ENCODE measurements at places on chromosomes 1 and 21.
A peak's percentile ranks its signal among the peaks of the same experiment; 100 is the strongest.

DNA sequence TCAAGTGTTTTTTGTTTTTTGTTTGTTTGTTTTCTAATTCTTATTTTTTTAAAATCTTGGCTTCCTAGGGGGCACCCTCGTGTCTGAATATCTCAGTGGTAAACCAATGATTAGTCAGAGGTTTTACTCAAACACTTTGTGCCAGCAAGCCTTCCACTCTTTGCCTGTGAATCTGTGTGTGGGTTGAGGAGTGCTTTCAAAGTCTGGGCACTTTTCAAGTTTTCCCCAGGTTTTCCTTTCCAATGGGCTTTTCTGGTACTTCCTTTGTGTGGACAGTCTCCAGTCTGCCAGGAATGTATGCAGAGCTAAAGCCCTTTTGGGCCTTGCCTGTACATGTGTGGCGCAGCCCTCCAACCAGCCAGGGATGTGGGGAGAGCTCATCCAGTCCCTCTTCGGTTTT is 9.7 kb upstream of the PPIE start:
- peak; percentile 26 for DNase-seq

DNA sequence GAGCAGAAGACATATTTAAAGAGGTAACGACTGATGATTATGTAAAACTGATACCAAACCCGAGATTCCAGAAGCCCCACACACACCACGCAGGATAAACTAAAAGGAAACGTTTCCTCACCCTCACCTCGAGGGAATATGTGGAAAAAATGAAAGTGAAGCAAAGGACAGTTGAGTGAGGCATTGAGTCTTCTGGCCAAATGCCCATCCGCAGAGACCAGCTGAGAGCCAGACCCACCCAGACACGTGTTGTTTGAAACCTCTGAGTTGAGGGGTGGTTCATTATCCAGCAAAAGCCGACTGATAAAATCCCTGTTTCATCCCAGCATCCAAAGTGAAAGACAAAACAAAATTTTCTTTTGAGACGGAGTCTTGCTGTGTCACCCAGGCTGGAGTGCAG is 29.6 kb upstream of the PCBP3 start:
- no peak for DNase-seq

DNA sequence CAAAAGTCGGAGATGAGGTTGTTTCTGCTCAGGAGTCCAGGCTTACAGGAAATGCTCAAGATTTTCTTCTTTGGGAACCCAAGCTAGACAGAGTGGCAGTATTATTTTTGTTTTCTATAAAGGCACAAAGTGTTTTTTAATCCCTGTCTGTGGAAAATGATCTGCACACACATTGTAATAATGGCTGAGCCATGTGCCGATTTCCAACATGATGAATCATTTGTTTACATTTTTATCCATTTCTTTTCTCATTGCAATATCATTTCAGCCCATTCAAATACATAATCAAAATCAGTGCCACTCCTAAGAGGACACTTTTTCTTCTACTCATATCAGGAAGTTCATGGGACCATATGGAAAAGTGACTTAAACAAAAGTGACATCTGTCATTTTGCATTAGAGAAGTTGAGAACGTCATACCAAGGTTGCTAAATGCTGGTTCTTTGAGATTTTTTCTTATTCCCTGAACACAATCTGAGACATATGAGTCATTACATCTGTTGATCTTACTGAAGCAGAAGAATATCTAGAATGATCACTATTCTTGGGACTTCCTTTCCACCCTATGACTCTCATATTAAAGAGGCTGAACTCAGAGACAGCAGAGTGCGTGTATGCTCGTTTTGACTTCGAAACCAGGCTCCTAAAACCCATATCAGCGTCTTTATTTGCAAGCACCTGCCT is 44.9 kb downstream of the ACTA1 start:
- peak; percentile 41 for DNase-seq

DNA sequence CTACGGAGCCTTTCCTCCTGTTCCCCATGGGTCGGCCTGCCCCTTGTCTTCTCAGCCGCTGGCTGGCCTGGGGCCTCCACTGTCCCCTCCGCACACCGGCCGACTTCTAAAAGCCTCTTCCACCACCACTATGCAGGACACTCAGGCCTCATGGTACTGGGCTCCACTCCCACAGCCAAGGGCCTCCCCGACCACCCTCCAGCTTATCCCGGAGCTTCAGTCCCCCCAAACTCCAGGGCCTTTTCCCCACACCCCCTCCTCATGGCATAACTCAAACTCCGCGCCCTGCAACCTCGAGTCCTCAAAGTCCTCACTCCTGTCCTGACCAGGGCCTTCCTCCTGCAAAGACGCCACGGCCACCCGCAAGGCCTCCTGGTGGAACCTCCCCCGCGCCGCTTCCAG is 2.0 kb downstream of the LRRC41 start:
- no peak for DNase-seq

GRCh38 chr1:180947499-180947885 is 34.8 kb downstream of the KIAA1614 start:
- DNase-seq, result no peak
